ENCODE measurements at places on chromosomes 7 and 10. TPM values are rescaled to one million over a fixed set of nuclear protein-coding genes. Genes with fewer than 3 reads are reported as not detected.

GRCh38 chr7:140595468-140596092, 45.0 kb downstream of the DENND2A start:
- DNase-seq, result no peak

GRCh38 chr7:80411621-80412020, 100.2 kb downstream of the GNAT3 start:
- DNase-seq, result no peak

Gene FAM180A
- total RNA-seq, result not detected

Gene PDE1C
- not detected for total RNA-seq

DNA sequence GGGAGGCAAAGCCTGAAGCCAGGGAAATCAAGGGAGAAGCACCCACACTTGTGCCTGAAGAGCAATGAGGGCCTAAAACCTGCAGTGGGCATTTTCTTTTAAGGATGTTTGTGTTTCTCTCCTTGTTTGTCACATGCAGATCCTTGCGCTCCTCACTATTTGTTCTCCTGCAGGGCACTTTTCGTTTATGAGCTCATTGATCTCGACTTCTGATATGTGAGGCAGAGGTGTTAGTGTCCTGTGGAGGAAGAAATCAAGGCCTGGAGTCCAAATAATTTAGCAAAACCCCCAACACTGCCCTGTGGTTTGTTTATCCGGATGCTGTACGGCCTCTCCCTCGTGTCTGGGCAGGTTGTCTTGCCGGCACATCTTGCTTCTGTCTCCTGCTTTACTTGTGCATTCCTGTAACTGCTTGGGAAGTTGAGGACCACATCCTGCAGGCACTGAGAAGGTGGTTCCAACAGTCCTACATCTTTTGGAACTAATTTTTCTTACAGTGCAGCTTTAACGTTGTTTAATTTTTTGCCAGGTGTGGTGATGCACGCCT, 13.7 kb downstream of the UBE3C start:
- no peak for DNase-seq

Gene VPS41
- 91.8 TPM for total RNA-seq

DNA sequence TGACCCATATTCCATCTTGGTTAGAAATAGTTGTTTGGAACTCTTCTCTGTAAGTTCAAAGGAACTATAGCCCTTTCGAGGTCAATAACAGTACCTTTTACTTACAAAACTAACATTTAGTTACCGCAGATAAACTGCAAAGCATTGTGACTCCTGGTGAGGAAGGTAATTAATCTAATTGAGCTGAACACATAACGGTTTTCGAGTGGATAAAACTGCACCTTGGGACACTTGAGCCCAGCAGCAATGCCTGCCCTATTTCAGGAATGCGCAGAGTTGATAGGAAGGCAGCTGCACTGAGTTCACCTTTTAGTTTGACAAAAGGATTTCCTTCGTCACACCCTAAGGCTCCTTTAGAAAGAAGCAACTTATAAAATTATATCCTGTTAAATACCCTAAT, 75.4 kb downstream of the JAZF1 start:
- DNase-seq, result no peak

- DNase-seq, result no peak
Measured at GRCh38 chr7:7745966-7746365, 27.6 kb upstream of the RPA3 start.

Gene CALCR
- not detected for total RNA-seq

DNA sequence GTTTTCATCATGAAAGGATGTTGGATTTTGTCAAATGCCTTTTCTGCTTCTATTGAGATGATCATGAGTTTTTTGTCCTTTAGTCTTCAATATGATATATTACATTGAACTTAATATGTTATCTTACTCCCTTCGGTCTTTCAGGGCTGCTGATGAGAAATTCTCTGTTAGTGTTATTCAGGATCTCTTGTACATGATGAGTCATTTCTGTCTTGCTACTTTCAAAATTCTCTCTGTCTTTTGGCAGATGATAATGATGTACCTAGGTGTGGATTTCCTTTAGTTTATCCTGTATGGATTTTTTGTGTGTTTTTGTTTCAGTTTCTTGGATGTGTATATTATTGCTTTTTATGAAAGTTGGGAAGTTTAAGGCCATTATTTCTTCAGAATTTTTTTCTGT, 320.9 kb upstream of the NPSR1 start:
- DNase-seq, result no peak

DNA sequence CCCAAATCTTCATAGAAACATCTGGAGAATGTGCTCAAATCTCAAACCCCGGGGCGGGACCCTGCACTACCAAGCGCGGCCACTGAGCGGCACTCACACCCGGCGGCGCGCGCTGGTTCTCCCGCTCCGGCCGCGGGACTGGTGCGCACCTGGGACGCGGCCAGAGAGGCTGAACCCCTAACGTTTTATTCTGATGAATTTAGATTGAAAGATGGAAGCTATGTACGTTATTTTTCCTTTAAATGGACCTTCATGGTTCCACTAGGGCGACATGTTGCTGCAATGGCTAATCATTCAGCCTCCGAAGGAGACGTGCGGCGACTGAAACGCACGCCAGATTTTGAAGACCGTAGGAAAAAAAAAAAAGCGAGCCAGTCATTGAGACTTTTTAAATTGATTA, 107.0 kb upstream of the INSIG1 start:
- DNase-seq, result peak; percentile 70

Gene HGF
- total RNA-seq, result not detected

Gene NEUROG3
- total RNA-seq, result 0.38 TPM

DNA sequence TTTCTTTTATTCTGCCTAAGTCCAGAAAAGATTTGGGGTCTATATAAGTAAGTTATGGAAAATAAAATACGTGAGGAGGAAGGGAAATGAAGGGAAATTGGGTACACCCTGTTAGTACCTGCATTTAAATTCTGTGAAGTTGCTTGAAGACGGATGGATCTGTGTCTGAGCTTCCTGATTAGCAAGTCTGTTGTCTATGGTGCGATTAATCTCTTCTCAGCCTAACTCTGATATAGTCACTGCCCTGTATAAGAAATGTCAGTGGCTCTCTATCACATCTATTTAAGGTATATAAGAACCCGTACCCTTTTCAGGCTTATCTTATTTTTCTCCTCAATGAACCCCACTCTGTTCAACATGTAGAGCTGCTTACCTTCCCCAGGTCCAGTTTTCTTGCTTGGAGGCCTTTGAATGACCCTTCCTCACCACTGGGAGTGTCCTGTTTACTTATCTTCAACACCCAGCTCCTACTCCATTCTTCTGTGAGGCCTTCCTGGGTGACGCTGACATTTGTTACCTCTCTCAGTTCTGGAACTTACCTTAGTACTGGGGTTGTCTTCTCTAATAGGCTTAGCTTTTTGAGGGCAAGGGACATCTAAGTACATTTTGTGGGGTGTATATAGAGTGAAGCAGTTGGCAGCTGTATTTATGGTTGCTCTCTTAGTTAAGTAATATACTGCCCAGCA, 149.6 kb upstream of the PRPS1L1 start:
- DNase-seq, result no peak

DNA sequence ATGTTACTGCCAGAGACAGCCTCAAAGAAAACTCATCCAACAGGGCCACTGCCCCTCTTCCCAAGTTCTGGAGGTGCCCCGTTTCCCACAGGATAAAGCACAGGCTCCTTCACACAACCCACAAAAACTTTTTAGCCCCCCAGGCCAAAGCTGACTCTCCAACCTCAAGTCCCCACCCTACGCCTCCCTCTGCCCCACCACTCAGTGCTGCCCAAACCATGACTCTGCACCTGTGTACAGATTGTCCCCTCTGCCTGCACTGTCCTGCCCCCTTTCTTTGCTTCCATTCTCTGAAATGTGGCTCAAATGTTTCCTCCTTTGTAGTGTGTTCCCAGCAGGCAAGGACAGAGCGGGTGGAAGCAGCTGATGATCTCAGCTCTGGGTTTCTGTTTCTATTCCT, 284.0 kb downstream of the GRID1 start:
- no peak for DNase-seq

Data from activated B cell treated with CpG ODN at 0.5 μM for 24 hours (primary cell).